ENCODE measurements at places on chromosomes 7 and 10.

DNA sequence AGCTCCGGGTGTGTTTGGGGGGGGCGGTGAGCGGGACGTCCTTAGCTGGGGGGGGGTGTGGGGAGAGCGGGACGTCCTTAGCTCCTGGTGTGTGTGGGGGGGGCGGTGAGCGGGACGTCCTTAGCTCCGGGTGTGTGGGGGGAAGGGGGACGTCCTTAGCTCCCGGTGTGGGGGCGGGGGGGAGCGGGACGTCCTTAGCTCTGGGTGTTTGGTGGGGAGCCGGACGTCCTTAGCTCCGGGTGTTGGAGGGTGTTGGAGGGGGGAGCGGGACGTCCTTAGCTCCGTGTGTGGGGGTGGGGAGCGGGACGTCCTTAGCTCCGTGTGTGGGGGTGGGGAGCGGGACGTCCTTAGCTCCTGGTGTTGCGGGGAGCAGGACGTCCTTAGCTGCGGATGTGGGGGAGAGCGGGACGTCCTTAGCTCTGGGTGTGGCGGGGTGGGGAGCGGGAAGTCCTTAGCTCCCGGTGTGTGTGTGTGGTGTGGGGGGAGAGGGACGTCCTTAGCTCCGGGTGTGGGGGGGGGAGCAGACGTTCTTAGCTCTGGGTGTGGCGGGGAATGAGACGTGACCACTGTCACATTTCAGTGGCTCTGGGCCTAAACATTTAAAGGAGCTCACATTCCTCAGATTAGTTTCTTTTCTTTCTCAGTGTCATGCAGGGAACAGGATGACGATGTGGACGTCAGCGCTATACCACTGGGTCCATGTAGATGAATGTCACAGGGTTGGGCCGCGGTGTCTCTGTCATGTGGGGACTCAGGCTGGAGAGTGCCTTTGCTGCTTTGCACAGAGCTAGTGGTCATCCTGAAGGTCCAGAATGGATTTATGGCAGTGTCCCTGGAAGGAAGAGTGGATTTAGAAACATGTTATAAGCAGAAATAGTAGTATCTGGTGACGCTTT, 7.5 kb downstream of the DYNC2I1 start:
- no peak for DNase-seq

DNA sequence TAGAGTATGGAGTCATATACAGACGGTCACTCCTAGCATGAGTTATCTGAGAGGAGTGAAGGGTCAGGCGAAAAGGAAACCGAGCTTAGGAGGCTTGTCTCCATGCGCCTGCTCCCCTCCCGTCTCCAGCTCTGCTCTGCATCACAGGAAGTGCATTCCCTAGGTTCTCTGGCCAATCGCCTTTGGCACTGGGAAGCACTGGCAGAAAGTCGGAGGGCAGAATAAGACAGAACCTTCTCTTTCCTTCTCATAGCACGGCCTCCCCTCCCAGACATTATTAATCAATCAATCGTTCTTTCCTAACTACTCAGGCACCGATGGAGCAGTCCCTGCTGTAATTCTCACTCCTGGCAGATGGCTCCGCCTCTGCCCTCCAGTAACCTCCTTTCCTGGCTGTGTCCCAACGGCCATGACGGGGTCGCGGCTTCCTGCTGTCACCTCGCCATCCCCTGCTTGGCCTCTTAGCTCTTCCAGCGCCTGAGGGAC, 177.1 kb downstream of the FRMD4A start:
- no peak for DNase-seq

DNA sequence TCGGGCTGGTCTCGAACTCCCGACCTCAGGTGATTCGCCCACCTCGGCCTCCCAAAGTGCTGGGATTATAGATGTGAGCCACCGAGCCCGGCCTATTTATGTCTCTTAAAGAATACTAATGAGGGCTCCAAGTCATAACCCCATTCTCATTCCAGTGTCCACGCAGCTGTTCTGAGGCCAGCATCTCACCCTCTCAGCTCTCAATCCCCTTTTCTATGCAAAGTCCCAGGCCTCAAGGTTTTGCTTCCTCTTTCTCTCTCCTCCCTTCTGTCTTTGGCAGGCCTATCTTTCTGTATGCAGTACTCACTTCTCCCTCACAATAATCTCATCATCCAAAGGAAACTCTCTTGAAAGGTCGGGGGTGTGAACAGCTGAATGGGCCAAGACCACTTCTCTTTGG, 28.0 kb upstream of the VSIR start:
- no peak for DNase-seq

GRCh38 chr7:76198202-76198601, 3.5 kb upstream of the SRRM3 start:
- no peak for DNase-seq

- DNase-seq, result no peak
Observed at GRCh38 chr10:12846718-12847117, 154.8 kb downstream of the CCDC3 start.

DNA sequence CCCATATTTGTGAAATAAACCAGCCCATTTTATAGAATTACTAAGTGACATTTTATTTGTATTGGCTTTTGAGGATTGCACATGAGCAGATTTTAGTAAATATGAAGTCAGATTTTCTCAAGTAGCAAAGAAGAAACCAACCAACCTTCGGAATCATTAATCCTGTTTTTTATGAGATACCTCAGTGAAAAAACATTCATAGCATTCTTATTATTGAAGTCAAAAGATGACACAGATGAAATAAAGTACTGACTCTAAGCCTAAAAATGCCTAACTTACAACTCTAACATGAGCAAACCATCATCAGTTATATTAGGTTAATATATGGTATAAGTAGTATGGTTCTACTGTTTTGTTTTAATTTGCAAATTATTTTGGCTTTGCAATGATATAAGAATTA, 59.9 kb upstream of the AGBL3 start:
- DNase-seq, result no peak

GRCh38 chr10:116826803-116827202, 22.5 kb upstream of the ENO4 start:
- no peak for DNase-seq

- DNase-seq, result no peak
Observed at GRCh38 chr10:118564652-118565051, 30.8 kb downstream of the PRLHR start.

GRCh38 chr10:116247691-116248090, 25.3 kb downstream of the GFRA1 start:
- DNase-seq, result no peak

- no peak for DNase-seq
Observed at GRCh38 chr10:90328896-90329295, 528.9 kb downstream of the HTR7 start.

DNA sequence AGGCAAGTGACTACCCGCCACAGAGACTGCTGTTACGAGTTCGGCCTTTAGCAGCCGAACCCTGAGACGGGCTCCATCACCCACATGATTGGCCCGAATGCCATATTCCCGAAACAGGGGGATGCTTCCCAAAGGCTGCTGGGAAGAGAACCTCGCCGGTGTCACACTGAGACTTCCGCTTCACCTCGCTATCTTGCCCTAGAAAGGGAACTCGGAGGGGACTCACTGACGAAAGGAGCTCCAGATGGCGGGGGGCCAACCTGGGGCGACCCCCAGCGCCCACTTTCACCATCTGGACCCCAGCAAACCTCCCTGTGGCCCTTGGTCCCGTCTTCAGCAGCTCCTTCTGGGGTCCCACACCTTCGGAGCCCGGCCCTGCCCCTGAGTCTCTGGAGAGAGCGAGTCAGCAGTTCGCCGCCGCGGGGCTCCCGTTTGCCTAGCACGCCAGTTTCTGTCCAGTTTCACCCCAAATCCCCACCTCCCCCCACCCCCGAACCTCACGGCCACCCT, 529 bp downstream of the HPS1 start:
- no peak for DNase-seq

GRCh38 chr10:122019414-122019975, 30.5 kb downstream of the TACC2 start:
- no peak for DNase-seq

DNA sequence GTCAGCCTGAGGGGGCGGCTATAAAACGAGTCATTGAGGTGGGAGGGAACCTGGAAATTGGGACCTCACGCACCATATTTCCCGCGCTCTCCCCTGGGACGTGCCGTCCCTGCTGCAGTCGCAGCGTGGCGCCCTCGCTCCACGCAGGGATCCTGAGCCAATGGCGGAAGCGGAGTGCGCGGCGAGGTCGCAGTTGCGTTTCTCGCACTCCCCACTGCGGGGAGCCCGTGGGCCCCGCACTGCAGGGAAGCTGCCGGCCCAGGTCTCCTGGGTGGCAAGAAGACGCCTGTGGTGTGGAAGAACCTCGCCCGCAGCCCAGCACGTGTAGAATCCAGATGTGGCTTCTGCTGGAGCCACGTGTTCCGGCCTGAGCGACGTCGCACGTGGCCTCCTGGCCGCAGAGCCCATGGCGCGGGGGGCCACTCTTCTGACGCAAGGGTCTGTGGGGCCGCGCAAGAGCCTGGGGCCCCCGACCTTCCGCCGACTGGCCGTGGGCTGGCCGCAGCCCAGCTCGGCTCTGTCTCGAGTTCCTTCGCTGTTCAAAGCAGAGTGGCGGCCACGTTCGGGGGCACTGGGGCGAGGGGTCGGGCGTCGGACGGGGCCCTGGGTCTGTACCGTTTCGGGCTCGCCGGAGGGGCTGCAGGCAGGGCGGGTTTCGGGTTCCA, 26.4 kb downstream of the HIF1AN start:
- no peak for DNase-seq

DNA sequence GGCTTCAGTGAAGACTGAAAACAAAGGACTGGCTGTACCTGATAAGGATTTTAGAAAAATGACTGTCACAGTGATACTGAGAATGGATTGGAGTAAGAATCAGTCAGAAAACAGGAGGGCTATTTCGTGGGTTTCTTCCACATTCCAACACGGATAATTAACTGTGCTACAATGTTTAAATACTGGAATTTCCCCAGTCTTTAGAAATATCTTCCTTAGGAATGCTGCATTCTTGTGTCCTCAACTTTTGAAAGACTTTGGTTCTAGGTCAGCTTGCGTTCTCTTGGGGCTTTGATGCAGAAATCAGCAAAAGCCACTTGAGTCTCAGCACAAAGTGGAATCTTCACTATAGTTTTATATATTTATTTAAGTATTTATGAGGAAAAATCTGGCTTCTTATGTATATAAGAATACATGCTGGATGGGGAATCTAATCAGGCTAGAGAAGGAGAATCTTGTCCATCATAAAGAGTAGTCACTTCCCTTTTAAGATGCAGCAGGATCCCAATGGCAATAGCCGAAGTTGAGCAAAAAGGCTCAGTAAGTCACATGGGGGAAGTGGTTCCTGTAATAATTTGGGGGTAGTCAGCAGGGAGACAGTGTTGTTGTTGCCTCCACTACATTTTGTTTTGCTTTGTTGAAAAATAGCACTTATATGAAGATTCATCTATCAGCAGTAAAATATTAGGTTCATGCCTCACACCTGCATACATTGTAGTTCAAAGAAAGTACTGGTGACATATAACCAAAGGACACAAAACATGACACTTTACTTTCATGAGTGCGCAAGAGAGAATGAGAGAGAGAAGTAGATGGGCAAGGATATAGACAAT, 86.0 kb downstream of the CH25H start:
- no peak for DNase-seq

DNA sequence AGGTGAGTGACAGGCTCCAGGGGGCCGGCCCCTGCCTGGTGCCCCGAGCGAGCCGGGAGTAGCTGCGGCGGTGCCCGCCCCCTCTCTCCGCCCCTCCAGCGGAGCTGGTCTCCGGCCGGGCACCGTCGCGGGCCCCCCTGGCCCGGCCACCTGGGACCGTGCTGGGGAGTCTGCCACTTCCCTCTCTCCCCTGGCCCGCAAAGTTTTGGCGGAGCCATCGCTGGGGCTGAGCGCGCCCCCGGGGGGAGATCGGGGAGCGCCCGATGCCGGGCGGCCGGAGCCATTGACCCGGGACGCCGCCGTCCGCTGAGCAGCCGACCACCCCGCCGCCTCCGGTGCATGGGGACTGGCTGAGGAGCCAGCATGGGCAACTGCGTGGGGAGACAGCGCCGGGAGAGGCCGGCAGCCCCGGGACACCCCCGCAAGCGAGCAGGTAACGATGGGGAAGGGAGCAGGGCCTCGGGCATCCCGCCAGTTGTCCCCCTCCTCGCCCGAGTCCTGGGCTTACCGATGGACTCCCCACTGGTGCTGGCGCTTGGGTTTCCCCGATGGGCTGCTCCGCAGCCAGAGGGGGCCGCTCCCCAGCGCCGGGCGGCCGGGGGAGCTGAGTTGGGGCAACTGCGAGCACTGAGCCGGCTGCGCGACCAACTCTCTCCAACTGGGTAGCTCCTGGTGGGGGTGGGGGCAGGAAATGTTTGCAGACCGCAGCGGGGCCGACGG, at the start of gene UBTD1:
Gene UBTD1, plus strand, starts transcription at position 84 of the 720 bp plus-strand sequence. Its CDS starts 280 bp downstream, at position 364.
- no peak for DNase-seq

GRCh38 chr7:49624611-49625010, 148.8 kb upstream of the VWC2 start:
- no peak for DNase-seq

DNA sequence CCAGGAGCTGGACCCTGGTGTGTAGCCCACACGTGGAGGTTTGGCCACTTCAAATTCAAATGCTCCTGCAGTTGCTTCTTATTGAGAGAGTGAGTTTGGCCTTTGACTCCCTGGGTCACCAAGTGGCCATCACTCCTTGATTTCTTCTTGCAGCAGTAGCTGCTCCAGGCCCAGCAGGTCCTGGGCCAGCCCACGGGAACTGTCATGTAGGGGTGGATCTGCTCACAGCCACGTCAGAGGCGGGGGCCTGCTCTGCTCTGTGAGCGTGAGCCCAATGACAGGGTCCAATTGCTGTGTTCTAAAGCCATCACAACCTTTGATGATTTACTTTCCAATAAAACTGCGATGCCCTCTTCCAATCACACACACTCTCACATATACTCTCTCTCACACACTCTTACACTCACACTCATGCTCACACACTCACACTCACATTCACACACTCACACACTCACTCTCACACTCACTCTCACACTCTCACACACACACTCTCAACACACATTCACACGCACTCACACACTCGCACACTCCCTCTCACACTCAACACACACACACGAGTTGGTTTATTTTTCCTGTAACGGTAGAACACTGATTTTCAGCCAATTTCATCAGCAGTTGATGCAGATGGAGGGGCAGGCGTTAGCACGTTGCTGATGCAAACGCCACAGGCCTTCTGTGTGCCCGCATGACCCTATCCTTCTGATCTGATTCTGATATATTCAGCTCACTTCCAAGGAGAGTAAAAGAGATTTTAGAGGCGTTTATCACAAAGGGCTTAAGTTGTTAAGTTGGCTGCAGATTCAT, 210.7 kb upstream of the PPP2R2D start:
- no peak for DNase-seq

- no peak for DNase-seq
Observed at GRCh38 chr7:72058579-72058978, 353.6 kb downstream of the CALN1 start.

DNA sequence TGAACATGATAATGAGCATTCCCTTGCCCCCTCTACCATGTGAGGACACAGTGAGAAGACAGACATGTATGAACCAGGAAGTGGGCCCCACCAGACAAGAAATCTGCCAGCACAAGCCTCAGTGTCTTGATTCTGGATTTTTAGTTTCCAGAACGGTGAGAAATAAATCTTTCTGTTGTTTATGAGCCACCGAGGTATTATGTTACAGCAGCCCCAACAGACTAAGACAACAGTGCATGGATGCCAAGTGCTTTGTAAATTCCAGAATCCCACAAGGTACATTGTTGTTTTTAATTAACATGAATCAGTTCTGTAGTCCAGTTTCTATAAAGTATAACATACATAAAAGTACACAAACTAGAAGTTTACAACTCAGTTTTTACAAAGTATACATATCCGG, 162.2 kb downstream of the ARHGAP21 start:
- DNase-seq, result no peak

All from SIG-M5 (cell line).